ENCODE measurements at places on chromosomes 6 and 20.

DNA sequence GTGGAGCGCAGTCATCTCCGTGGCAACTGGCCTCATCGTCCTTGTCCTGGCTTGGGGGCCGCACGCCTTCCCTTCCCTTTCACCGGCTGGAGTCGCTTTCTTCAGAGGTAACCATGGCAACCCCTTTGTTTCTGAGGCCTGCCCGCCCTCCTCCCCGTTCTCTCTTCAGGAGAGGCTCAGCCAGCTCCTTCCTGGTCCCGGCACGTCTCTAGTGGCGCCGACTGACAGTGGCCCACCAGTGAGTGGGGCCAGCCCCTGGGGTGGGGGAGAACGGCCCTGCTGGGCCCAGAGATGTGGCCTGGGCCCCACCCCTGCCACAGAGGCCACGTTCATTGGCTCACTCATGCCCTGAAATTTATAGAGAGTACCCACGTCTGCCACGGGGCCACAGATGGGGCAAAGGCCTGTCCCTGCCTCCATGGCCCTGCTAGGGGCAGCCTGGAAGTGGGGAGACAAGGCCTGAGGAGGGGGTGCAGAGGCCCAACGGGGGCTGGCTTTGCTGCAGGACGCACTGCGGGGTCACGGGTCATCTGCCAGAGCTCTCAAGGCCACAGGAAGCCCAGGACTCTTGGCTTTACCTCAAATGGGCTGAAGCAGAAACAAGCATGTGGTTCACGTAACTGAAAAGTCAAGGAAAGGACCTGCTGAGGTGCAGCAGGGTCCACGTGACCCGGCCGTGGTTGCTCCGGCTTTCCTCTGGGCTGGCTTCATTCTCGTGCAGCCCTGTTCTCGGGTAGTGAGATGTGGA is 1.4 kb upstream of the OSBPL2 start:
- no peak for DNase-seq

DNA sequence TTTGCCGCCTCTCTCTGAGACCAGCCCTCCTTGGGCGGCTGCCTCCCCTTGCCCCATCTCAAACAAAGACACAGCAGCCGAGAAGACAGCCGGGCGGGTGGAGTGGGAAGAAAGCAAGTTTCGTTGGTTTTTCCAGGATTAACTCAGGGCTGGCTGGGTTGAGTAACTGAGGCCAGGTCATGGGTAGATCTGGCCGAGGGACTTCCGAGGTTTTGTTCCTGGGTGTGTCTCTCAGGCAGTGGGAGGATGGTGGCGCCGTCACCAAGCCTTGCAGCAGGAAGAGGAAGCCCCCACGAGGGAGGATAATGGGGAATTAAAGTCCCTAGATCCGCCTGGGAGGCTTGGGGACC is 167.2 kb downstream of the TTLL2 start:
- no peak for DNase-seq

DNA sequence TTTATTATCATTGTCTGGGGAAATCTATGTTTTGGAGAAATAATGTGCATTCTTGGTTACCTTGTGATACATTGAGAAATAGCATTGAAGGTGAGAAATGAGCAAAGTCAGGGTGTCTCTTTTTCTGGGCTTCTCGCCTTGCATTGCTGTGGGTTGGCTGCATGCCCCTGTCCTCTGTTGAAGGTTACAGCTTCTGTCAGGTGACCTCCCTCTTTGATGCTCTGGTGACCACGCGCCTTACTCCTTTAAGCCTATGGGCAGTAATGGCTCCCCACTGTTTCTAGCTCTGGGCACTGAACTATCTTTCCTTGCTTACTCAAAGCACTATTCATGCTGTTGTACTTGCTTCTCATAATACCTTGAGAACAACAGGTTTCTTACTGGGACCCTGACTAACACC is 14.6 kb downstream of the ADGRB3 start:
- DNase-seq = no peak

DNA sequence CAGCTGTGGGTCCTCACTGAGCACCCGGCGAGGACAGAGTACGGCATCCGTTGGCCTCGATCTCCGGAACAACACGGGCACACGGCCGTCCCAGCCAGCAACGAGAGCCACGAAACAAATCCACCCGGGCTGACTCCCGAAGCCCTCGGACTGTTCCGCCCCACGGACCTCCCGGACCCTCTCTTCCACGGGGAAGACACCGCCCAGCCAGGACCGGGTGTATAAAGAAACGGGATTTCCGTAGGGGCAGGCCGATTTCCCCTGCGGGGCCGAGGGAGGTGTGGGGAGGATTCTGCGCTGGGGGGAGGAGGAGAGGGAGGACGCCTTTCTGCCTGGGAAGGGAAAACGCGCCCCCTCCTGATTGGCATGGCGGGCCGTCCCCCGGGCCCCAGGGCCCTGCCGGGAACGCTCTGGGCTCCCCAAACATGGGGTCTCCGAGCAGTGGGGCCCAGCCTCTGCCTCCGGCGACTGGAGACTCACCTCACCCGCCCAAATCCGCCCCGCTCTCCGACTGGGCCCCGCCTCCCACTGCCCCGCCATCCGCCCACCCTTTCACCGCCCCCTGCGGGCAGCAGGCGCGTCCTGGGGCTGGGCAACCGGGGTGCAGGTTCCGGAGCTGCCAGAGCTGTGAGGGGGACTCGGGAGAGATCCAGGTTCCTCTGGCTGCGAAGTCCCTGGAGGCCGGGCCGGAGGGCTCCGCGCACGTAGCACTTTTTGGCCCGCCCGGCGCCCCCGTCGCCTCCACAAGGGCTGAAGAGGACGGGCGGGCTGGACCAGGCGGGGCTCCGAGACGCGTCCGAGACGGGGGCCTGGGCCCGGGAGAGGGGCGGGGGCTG is 679 bp upstream of the PPDPF start:
- DNase-seq = no peak

- no peak for DNase-seq
Measured at GRCh38 chr6:159102373-159103160, 57.8 kb upstream of the TAGAP start.

DNA sequence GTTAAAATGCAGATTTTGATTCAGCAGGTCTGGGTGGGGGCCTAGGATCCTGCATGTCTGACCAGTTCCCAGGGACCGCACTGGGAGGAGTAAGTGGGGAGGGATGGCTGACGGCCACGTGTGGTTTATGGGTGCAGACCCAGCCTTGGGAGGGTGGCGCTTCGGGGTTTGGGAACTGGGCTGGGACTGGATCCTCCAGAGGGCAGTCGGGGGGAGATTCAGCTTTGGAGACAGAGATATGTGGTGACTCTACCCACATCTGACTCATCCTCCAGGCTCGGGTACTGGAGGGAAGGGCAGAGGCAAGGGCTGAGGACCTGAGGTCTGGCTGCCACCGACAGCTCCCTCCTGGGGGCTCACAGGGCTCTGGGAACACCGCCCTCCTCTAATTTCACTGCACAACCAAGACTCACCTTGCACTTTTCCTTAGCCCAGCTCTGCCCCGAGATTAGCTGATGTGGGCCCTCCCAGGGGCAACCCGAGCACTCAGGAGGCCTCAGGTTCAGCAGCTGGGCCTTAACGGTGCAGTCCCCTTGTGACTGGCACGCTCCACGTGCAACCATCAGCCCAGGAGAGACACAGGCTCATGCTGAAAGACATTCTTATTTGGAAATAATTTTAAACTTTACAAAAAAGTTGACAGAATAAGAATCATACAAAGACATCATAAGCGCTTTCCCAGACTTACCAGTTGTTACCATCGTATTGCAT is 172.8 kb upstream of the PMEPA1 start:
- DNase-seq = no peak

- no peak for DNase-seq
Measured at GRCh38 chr20:18101125-18101810, 36.4 kb upstream of the KAT14 start.

- DNase-seq = no peak
Measured at GRCh38 chr20:11270566-11270965, 596.8 kb upstream of the JAG1 start.

DNA sequence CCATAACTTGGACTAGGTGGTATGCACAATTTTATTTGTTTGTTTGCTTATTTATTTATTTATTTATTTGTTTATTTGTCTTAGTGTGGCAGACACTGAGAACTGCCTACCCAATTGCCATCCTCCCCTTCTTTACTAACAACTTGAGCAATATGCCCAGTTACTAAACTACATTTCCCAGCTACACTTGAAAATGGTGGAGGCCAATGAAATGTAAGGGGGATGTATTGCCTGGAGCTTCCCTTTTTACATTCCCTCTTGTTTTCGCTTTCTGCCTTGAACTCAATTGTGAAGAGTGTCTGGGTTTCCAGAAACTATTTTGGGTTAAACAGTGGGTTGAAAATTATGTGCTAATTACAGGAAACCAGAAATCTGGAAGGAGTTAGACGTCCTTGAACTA is 152.7 kb upstream of the FKBP1C start:
- DNase-seq = no peak

- no peak for DNase-seq
Measured at GRCh38 chr6:104170401-104170800, 689.3 kb downstream of the HACE1 start.

- no peak for DNase-seq
Measured at GRCh38 chr6:29967379-29968010, 25.2 kb downstream of the HLA-A start.

DNA sequence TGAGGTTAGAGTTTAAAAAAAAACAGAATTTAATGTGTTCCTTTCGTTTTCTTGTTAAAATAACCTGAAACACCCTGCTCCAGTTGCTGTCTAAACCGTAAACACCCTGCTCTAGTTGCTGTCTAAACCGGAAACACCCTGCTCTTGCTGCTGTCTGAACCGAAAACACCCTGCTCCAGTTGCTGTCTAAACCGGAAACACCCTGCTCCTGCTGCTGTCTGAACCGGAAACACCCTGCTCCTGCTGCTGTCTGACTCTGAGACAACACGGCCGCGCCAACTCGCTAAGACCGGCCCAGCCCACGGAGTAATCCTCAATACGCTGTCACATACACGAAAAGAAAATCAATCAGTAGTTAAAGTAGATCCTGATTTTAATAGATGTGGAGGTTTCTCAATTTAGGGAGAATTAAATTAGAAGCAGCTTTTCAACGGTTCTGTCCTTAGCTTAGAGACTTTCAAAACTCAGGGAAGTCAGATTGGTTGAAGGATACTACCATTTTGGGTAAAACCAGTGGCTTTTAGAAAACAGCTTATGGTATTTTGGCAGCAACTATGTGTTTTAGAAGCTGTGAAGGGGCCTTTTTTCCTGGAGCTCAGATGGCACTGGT is 98.3 kb downstream of the RAMACL start:
- peak; percentile 55 for DNase-seq

DNA sequence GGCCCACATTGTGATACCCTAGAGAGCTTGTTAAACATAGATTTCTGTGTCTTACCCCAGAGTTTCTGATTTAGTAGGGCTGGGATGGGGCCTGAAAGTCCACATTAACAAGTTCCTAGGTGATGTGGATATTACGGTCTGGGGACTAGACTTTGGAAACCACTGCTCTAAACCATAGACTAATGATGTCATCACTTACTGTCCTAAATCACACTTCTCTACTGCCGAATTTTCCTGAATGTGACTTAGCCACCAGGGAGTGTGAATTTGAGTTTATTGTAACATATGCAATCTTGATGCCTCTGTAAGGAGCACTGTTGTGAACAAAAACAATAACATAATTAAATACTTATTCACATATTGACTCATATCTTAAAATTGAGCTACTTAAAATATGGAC is 165.6 kb downstream of the BTBD3 start:
- DNase-seq = no peak

DNA sequence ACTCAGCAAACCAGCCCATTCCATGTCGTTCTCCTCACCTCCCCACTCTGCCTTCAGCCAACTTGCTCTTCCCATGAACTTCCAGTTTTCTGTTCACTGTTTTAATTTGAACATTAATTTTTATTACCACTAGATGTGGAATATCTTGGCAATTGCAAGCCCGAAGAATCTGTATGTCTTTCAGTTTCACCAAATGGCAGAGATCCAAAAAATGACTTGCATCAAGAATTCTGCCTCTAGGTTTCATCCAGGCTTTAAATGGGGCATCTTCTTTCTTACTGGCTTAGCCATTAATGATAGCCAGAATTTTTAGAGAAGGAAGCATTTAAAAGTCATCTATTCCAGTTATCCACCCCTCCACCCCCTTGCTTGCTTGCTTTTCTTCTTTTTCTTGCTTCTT is 39.0 kb downstream of the CAP2 start:
- DNase-seq = no peak

DNA sequence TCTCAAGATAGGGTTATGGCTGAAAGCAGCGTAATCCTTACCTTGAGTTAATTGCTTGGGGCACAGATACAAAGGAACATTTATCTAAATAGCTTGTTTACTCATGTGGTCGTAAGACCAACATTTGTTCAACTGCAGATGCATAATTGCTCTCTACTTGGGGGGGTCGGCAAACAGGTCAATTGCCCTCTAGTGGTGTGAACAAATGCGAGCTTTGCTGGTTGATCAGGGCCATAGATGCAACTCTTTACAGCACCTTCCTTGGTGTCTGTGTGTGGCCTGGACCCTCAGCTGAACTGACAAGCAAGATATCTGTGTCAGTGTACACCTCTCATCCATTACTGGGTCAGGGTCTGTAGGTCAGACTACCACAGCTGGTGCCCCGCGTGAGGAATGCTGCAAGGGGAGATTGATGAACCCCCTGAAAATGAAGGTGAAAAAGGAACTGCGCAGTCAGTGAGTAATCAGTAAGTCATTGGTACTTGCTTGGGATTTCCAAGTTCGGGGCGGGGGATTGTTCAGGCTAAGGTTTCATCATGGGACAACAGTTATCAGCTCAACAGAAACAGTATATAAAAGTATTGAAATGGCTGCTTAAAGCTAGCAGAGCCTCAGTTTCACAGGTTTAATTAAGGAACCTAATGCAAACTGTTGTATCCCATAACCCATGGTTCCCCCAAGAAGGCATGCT is 24.0 kb downstream of the HLA-DPA1 start:
- DNase-seq = no peak

DNA sequence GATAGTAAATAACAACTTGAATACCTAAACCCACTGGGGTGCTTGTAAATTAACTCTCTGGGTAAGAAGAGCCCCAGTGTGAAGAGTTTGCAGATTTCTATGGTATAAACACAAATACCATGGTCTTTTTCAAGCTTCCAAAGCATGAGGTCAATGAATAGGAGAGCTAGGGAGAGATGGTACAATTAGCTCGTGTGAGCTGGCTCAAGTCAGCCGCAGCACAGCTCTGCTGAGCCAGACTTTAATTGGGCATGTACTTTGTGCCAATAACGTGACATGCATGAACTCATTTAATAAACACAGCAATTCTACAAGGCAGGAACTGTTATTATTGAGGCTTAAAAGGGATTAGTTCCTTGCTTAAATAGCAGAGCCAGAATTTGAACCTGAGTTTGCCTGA is 684.2 kb downstream of the KIF16B start:
- no peak for DNase-seq

GRCh38 chr6:139337830-139338229 is 36.6 kb downstream of the CITED2 start:
- no peak for DNase-seq

- DNase-seq = no peak
Measured at GRCh38 chr6:121612927-121613326, 177.5 kb downstream of the GJA1 start.

DNA sequence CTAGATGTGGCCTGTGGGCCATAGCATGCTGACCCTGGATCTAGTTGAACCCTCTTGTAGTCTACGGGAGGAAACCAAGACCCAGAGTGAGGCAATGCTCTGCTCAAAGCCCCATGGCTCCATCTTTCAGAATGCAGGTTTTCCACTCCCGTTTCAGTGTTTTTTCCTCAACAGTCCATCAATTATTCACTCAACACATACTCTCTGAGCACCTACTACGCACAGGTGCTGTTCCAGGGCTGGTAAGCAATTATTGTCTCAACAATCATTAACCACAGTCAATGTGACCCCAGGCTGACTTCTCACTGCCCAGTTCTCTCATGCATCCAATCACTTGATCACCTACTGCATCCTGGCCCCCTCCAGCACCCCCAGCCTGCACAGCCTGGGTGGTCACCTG is 20.0 kb downstream of the MOCS1 start:
- no peak for DNase-seq

Measured in activated naive CD4-positive, alpha-beta T cell treated with anti-CD3 and anti-CD28 coated beads, Interleukin-2, amount 50 U/mL, for 72 hours (primary cell).